ENCODE measurements at places on chromosomes 1 and 21.

DNA sequence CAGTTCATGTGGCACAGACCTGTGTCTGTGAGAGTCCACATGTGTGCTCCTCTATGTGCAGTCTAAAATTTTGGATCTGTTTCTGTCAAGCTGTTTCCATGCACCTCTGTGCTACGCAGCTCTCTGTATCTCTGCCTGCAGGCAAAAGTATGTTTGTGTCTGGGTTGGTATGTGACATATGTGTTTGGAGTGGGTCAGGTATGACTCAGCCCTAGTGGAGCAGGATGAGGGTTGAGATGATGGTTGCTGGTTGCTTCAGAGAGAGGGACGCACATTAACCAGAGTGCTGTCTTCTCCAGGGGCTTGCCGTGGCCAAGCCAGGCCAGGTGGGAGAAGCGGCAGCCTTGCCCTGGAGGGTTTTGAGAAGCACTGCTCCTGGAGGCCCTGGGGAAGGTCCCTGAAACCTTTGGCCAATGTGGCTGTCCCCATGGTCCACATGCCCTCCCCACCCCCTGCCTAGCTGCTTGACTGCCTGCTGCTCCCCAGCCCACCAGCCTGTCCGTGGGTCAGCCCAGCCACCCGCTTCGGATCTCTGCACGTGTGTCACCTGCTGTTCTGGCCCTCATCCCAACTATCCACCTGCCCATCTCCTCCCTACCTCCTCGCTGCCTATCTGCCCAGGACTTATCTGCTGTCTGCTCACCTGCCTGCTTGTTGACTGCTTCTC lies 4.1 kb upstream of the EVA1B start:
- DNase-seq: no peak

DNA sequence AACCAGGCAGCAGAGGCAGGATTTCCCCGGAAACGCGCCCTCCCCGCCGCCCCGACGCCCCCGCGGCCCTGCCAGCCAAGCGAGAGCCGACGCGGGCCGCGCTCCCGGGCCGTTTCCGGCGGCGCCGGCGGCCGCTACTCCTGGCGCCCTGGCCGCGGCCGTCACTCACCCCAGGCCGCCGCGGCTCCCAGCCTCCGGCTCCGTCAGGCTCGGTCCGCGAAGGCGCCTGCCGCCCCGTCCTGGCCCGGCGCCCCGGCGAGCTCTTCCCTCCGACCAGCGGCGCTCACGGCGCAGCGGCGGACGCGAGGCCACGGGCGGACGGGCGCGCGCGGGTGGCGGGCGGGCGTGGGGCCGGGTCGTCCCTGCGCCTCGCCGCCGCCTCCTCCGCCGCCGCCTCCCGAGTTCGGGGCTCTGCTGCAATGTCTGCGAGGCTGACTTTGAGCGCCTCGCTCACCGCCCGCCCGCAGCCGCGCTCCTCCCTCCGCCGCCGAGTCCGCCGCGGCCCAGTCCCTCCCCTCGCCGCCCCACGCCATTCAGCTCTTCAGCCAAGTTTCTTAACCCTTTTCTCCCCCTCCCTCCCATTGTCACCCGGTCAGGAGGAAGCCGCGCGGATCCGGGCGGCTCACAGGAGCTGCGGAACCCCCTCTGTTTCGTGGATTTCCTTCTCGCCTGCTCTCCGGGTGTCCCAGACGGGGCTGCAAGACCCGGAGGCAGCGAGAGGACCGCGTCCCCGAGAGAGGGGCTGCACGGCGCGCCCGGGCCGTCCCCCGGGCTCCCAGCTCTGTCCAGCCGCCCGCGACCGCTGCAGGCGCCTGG lies at the start of gene NRIP1:
Gene NRIP1 (minus strand): TSS at position 425 of the 816 bp plus-strand sequence. CDS start 96,808 bp downstream, outside the sequence.
- peak; percentile 88 for DNase-seq

DNA sequence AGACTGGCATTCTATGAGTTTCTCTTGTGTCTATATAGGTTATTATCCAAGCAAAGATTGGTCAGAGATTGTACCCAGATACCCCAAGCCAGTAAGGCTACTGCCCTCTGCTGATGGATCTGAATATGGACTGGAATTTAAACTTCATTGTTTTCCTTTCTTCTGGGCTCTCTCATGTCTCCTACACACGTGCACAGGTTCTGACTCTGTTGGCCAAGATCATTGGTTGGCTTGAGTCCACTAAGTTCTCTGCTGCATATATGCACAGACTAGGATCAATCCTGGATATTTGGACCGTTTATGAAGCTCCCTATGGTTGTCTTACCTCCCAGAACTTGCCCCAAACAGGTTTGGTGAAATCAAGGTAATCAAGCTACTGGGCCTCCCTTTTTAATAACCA lies 69.7 kb downstream of the CC2D1B start:
- peak; percentile 27 for DNase-seq

- no peak for DNase-seq
These were observed 664.2 kb downstream of the PTPRC start for GRCh38 chr1:199303035-199303434.

DNA sequence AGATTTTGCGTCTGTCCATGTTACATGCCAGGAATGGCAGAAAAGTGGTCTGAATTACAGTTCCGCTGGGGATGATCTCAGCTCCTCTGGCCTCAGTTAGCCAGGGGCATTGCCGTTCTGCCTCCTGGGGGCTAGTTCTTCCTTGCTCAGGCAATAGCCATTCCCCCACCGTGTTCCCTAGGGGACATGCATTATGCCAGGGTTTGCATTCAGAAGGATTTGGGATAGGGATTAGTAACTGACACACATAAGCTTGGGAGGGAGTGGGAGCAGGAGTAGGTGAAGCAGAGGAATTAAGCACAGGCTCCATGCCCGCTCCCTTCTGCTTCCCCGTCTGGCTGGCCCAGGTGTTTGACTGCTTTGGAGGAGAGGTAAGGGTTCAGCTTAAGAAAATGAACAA lies 12.7 kb downstream of the LRRC71 start:
- no peak for DNase-seq

DNA sequence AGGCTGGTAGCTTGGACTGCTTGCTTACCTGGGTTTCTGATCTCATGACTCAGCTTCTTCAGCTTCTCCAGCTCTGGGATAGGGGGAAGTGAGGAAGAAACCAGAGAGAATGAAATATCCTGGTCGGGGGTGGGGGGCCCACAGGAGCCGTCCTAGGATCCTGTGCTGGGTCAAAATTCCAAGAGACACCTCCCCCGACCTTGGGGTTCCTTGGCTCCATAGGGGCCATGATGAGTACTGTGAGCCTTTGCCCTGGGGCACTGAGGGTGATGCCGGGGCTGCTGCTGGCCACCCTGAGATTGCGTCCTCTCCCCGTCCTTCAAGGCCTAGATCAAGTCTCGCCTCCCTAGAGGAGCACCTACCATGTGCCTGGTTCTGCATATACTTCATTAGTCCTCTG lies 40.0 kb downstream of the MYOM3 start:
- DNase-seq: no peak

DNA sequence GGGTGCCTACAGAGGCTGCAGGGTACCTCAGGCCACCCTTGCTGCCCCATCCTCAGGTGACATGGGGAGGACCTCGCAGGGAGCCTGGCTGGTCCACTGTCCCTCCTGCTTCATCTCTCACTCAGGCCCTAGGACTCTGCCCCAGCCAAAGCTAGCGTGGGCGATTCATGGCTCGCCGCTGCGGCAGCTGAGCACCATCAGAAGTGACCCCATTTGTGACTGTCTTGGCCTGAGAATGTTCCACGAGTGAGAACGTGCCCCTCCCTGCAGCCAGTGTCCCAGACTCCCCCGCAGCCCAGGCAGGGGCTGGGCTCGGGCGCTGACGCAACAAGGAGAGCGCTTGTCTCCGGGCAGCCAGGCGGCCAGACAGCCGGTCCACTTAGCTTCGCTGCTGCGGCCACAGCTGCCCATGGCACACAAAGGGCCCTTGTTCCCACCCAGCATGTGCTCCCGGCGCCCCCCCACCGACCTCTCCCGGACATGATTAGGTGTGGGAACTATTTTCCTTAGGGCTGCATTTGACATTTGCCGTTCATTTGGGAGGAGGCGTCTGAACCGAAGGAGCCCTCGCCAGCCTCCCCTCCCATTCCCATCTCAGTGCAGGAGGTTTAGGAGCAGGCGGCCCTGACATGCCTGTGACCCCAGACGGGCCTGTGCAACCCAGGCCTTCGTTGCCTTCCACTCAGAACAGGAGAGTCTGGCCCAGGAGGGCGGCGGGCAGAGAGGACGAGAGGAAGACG lies 19.3 kb upstream of the POFUT2 start:
- no peak for DNase-seq

GRCh38 chr21:44764319-44765230 lies 37.0 kb downstream of the UBE2G2 start:
- no peak for DNase-seq

GRCh38 chr21:34039678-34040382 lies 33.5 kb upstream of the MRPS6 start:
- DNase-seq: no peak

- no peak for DNase-seq
These were observed 204 bp downstream of the CIART start for GRCh38 chr1:150282558-150282958.

DNA sequence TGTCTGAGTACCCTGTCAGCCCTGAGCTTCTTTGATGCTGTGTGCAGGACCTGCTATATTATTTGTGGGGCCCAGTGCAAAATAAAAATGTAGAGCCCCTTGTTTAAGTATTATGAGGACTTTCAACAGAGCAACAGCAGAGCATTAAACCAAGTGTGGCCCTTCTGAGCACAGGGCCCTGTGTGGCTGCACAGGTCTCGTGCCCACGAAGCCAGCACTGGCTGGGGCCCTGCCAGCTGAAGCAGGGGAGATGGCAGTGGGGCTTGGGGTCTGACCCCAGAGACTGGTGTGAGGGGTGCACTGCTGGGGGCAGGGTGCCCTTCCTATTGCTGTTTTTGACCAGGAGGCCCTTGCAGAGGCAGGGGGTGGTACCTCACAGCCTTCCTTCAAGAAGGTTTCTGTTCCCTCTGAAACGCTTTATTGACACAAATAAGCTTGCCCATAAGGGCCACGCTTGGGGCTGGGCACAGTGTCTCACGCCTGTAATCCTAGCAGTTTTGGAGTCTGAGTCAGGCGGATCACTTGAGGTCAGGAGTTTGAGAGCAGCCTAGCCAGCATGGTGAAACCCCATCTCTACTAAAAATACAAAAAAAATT lies 2.2 kb upstream of the SEMA4A start:
- peak; percentile 62 for DNase-seq

DNA sequence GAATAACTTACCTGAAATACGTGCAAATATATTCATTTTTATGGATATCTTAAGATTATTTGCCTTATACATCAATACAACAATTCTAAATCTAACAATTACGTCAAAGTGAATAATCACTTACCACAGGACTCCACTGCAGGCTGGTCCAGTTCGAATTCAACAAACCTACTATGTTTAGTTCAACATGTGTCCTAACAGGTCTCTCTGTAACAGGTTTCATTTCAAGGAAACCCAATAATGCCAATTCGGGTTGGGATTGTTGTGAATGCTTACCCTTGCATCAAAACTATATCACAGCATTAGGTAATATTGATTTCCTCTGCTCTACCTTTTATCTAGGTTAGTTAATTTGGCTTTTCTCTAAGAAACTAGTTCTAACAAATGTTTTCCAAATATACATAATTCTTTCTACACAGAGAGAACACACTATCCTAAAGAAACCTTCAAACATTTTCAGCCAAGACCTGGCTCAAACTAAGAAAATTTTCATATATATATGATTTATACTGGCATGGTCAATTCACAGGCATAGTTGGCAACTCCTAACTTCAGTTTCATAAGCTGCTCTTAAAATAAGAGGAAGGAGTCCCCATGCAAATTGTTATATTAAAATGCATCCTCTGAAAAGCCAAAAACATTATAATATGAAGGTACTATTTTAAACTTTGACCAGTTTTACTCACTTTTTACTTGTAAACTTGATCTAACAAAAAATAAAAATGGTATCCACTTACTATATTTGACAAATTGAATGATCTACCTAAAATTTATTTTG lies 4.5 kb downstream of the IVNS1ABP start:
- no peak for DNase-seq

- no peak for DNase-seq
These were observed 8.2 kb upstream of the NEK2 start for GRCh38 chr1:211683396-211684297.

DNA sequence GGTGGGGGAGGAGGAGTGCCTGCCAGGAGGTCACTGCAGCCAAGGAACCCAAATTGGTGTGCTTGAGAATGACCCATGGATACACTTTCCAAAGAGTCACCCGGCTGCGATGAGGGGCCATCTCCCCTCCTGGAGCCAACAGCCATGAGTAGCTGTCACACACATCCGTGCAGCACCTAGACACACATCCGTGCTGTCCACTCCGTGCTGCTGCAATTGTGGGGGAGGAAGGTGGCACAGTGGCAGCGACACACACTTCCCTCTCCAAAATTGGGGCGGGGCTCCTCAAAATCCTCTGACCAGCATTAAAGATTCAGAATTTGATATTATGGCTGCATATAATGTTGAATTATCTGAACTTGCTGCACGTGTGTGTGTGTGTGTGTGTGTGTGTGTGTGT lies 15.8 kb downstream of the TP73 start:
- no peak for DNase-seq

DNA sequence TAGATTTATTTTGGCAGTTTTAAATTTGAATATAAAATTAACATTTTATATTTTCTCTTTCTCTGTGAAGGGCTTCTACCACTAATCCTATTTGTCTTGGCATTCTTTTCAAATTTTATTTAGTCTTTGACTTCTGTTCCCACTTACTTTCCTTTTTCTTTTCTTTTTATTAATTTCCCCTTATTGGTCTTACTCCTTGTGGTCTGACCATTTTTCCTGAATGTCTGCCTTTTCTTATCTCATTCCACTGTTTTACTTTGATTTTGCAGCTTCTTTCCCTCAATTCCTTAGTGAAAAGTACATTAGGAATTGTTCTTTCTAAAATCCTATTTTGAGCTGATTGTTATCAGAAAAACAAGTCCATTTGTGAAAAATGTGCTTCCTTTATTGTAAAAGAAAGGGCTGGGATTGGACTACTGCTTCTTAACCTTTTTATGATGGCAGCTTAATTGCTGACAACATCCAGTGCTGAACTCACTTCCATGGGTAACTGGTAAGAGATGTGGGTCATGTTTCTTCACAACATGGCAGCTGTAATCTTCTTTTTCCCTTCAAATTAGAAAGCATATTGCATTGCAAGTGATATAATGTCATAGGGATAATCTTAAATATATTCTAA lies 284.6 kb downstream of the DNM3 start:
- DNase-seq: no peak

GRCh38 chr1:97740891-97741290 lies 179.9 kb downstream of the DPYD start:
- DNase-seq: no peak

GRCh38 chr1:171158096-171158495 lies 27.0 kb upstream of the FMO2 start:
- no peak for DNase-seq
